RWPE1 (cell line): ENCODE measurements at places on chromosomes 6 and 20.

- no peak for DNase-seq
Measured at GRCh38 chr6:112501705-112502104, 154.6 kb downstream of the RFPL4B start.

GRCh38 chr6:15916581-15916980, 212.3 kb upstream of the MYLIP start:
- DNase-seq: no peak

- peak; percentile 95 for DNase-seq
Measured at GRCh38 chr20:13029687-13030375, 21.1 kb downstream of the SPTLC3 start.

- DNase-seq: no peak
Measured at GRCh38 chr6:31610968-31611367, 4.1 kb upstream of the AIF1 start.

DNA sequence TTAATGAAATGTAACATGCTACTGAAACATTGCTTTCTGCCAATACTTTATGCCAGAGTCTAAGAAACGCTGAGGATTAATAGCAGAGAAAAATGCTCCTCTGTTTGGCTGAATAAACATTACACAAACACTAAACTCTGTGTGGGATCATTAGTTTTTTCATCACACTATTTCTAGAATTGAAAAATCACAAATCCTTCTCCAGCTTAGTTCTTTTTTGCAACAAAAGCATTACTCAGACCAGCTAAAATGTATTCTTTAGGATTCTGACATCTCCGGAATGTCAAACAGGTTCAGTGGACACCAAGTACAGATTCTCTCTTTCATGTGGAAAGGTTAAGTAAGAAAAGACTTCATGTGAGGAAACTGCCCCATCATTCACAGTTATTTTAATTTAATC, 226.9 kb downstream of the SIM1 start:
- no peak for DNase-seq
